IMR-90 (cell line): ENCODE measurements at places on chromosomes 16 and 17. TPM values are rescaled to one million over a fixed set of nuclear protein-coding genes. Genes with fewer than 3 reads are reported as not detected.

CCL14 gene
- total RNA-seq, result not detected in 2 replicates

DNA sequence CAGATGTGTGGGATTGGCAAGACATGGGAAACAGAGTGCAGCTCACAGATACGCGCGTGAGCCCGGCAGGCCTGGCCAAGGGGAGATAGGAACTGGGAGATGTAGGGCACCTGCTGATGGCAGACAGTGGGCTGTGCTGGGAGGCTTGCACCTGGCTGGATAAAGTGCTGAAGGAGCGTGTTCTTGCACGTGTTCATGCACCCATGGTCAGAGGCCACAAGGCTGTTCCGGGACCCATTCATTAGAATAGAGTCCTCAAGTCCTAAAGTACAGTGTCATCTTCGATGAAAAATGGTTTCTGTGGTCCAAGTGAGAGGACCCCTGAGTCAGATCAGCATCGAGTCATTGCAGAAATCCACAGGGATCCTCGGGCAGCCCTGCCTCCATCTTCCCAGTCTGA lies 236.4 kb downstream of the CCDC182 start:
- DNase-seq, result no peak
- H3K27ac ChIP-seq, result no peak overlapping the region
- no peak overlapping the region for H3K4me3 ChIP-seq
- H3K36me3 ChIP-seq, result no peaks in the 10 kb centered on the region
- H3K4me1 ChIP-seq, result peaks cover 5% of the 10 kb centered on the region; the same call in 1 of the 2 replicates

- peaks cover 79% of the 10 kb centered on the region for H3K27me3 ChIP-seq
- no peaks in the 10 kb centered on the region; the same call in 1 of the 2 replicates for H3K4me1 ChIP-seq
- no peak overlapping the region for H3K27ac ChIP-seq
- no peak overlapping the region for H3K4me3 ChIP-seq
- no peak for DNase-seq
- no peaks in the 10 kb centered on the region for H3K36me3 ChIP-seq
Observed at GRCh38 chr17:76138896-76139752, 1.9 kb downstream of the FOXJ1 start.

GRCh38 chr17:7281953-7282751 lies 634 bp downstream of the SLC2A4 start:
- H3K4me3 ChIP-seq, result peak overlapping the region; percentile 33
- peaks cover 33% of the 10 kb centered on the region; the same call in 1 of the 2 replicates for H3K27me3 ChIP-seq
- no peaks in the 10 kb centered on the region for H3K36me3 ChIP-seq
- no peak for DNase-seq

DNA sequence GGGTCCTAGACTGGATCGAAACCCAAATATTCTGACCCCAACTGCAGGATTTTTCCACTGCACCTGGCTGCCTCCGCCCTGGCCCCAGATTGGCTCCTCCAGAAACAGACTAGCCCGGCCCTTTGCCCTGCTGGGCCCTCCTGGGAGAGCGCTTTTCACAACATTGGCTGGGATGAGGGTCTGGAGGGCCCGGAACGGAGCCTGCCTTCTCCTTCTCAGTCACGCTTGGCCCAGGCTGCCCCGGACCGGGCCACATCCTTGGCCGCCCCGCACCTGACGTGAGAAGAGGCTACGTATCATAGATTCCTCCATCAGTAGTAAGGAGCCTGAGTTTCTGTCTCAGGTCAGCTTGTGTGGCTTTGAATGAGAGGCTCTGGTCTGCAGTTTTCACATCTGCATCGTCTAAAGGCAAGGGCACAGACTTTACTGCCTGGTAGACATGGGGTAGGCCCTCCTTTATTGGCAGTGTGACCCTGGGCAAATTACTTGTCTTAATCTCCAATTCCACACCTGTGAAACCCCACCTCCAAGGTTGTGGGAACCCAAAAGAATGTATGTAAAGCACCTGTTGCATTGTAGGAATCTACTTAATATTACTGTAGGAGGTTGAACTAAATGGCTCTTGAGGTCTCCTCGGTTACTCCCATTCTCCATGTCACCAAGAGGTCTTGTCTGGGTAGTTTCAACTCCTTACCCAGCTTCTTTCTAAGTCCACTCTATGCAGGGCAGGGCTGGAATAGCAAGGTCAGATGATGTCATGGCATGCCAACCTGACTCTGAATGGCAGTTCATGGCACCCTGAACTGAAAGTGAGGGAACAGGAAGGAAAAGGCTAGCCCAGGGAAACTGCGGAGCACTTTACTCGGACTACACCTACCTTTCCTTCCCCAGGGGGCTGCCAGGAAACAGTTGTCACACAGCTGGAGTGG lies 661 bp downstream of the LRRC3C start:
- peak overlapping the region; percentile 25 for H3K27ac ChIP-seq
- H3K4me1 ChIP-seq, result peaks cover 41% of the 10 kb centered on the region
- H3K36me3 ChIP-seq, result peaks cover 9% of the 10 kb centered on the region; the same call in 1 of the 2 replicates
- no peaks in the 10 kb centered on the region for H3K27me3 ChIP-seq
- peak overlapping the region; percentile 43 for H3K4me3 ChIP-seq

DNA sequence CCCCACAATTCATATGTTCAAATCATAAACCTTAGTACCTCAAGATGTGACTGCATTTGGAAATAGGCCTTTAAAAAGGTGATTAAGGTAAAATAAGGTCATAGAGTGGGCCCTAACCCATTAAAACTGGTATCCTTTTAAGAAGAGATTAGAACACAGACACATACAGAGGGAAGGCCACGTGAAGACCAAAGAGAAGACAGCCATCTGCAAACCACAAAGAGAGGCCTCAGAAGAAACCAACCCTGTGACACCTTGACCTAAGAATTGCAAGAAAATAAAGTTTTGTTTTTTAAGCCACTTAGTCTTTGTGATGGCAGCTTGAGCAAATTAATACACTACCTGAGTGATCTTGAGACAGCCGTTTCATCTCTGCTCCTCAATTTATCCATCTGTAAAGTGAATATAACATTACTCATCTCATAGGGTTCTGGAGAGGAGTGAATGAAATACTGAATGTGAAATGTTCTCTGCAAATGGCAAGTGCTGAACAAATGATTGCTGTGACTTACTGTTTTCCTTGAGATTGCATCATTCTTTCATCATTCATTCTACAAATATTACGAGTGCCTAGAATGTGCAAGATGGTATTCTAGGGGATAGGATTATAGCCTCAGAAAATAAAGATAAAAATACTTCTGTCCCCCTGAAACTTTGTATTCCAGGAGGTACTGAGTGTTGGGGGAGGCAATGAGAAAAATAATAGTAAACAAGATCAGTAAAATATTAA lies 222.0 kb upstream of the CDH13 start:
- H3K4me3 ChIP-seq, result no peak overlapping the region
- DNase-seq, result no peak
- H3K36me3 ChIP-seq, result no peaks in the 10 kb centered on the region
- H3K27me3 ChIP-seq, result no peaks in the 10 kb centered on the region
